NCI-H2081 treated with DMSO at 0.1 percent for 48 hours (cell line): ENCODE measurements at places on chromosomes 2 and 18.

GRCh38 chr2:233413559-233414272 is 59.4 kb downstream of the DGKD start:
- no peak for DNase-seq

GRCh38 chr2:111145103-111145760 is 24.5 kb downstream of the BCL2L11 start:
- DNase-seq: no peak

DNA sequence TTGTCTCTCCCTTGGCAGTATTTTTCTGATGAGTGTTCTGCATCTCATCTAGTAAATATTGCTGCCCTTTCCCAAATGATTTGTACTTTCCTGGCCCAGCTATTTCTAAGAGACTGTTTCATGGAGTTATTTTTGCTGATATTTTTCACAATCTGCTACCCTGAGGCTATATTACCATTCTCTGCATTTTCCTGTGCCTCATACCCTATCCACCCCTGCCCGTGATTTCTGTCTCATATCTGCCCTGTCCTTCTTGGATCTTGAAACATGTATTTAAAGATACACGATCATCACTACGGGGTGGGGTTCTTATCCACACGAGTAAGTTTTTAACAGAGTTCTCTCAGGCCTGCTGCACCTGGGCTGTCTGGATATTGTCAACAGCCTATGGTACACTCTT is 89.6 kb upstream of the EPAS1 start:
- no peak for DNase-seq

GRCh38 chr2:141927536-141927935 is 203.3 kb downstream of the LRP1B start:
- DNase-seq: no peak

- DNase-seq: no peak
Measured at GRCh38 chr2:232142049-232142448, 180.5 kb downstream of the DIS3L2 start.

DNA sequence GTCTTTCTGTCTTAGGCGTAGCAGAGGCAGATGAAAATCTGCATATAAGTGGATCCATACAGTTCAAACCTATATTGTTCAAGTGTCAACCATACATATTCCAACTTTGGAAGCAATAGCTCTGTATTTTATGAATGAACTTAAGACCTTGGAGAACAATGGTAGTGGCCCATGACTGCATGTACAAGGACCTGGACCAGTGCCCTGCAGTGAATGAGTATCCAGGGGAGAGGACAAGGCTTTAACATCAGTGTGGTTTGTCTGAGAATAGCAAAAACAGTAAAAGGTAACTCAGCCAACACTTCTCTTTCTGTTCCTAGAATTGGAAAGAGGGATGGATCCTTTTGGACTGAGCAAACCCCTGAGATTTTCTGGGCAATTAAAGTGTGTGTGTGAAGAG is 230.8 kb upstream of the LINC00305 start:
- no peak for DNase-seq

GRCh38 chr2:144946263-144946662 is 426.3 kb upstream of the ZEB2 start:
- no peak for DNase-seq

DNA sequence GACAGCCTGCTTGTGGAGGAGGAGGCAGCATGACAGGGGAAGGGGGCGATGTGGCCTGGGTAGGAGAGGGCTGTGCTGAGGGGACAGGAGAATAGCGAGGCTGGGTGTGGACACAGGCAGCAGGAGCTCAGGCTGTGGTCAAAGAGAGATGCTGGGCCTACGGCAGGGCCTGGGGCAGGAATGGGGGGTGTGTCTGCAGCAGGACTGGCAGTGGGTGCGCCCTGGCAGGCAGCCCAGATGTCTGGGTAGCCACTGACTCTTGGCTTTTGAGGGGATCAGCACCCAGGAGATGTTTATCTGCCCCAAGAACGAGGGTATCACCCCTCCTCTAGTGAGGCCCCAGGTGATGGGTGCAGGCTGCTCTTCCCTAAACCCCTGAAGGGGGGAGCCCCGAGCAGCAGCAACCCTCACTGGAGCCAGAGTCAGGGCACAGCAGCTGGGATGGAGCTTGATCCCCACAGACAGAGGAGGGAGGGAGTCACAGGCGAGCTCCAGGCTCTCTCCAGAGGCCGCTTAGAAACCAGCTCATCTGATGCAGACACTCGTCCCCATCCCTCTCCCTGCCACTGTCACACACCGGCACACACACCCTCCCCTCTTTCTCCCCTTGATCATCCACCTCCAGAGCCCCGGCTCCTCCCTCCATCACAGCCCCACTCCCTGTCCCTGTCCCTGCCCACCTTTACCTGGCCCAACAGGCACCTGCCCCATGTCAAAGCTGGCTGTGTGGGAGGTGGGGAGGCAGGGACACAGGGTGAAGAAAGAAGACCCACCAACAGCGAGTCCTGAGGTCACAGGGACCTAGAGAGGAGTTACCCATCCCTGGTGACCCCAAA is 29.8 kb upstream of the TNS1 start:
- no peak for DNase-seq

- DNase-seq: no peak
Measured at GRCh38 chr2:42953216-42953615, 160.8 kb upstream of the HAAO start.

GRCh38 chr2:19114754-19115231 is 243.6 kb downstream of the OSR1 start:
- DNase-seq: no peak

DNA sequence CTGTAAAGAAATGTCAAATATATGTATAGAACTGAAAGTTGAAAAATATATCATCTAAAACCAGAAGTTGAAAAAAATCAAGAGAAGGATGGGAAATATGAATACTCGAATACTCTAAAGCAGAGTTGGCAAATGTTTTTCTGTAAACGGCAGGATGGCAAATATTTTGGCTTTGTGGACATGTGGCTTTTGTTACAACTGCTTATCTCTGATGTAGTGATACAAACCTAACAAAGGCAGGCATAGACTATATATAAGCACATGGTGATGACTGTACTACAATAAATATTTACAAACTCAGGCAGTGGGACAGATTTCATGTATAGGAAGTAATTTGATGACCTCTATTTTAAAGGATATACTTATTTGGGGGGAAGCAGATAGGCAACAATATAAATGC is 224.6 kb upstream of the LRRTM4 start:
- DNase-seq: no peak

- DNase-seq: no peak
Measured at GRCh38 chr2:211730215-211730614, 808.4 kb downstream of the ERBB4 start.

DNA sequence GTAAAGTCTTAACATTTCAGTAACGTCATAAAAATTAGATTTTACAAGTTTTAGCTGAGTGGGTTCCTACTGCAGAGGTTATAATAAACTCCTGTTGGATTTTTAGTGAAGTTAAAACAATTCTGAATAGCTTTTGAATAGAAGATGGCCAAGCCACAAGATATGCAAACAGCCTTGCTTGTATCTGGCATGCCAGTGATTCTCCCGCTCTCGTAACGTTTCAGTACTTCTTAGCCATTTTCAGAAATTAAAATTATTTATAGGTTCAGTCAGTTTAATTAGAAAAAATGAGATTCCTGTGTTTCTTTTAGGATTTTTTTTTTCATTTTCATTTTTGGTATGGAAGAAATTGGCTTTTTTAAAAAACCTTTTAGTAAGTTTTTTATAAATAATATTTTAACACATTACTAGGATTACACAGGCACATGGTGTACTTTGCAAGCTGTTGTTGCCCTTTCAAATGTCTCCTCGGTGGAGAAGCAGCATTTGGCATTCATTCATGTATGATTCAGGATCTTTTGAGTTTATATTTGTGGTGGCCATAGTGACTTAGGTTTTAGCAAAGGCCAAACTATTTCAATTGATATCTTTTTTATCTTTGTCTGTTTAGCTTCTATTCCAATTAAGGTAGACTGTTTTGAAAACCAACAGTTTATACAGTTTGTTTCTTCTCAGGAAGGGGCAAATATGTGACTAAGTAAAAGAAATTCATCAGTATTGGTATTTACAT is 30.6 kb upstream of the RND3 start:
- no peak for DNase-seq

DNA sequence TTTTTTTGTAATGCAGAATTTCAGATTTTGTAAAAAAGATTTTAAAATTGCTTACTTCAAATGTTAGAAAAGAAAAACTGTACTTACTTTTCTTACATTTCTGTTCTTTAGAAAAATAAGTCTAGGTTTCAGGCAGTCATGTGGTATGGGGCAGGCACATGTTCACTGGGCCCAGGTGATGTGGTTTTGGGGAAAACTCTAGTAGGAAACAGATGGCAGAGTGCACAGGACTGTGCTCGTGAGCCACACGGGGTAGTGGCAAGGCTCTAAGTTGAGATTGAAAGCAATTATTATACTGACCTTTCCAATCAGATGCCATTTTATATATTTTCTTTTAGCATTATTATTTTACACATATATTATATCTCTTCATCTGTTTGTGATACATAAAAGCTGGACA is 1036.9 kb upstream of the TMEFF2 start:
- DNase-seq: no peak

DNA sequence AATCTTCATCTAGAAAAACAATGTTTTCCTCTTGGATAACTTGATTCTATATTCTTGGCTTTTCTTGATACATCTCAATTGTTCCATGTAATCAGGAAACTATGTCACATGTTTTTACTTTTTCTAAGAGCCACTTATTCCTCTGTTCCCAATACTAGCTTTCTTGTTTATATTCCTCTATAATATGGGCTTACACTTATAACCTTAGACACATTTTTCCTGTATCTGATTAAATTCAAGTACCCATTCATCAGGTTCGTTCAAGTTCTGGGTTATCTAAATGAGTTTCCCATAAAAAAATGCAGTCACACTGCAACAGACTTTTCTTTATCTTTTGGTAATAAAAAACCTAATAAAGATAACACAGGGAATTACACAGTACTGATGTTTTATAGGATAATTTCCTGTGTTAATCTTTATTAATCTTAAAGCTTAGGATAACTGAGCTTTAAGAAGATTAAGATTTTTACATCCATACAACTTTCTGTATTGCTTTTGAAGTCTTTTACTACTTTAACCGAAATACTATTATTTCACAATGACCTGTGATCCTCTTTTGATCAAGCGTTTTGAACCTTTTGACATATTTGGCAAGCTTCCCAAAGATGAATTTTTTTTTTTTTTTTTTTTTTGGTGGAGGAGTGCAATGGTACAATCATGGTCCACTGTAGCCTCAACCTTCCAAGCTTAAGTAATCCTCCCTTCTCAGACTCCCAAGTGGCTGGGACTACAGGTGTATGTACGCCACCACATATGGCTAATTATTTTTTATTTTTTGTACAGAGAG is 44.3 kb upstream of the C2orf66 start:
- DNase-seq: no peak

DNA sequence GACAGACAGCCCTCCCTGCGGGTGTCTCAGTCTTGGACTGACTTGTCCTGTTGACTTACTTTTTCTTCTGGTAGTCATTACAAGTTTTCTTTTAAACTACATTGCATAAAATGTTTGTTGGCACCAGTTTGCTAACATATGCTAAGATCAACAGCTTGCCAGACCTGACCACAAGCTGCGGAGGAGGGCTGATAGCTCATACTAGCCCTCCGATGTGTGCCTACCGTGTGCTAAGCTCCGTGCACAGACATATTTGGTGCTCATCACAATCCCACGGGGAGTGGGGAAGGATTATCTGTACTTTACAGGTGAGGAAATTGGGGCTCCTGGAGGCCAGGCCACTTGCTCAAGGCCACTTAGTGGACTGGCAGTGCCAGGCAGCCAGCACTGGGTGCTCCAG is 72.8 kb upstream of the YPEL5 start:
- no peak for DNase-seq

DNA sequence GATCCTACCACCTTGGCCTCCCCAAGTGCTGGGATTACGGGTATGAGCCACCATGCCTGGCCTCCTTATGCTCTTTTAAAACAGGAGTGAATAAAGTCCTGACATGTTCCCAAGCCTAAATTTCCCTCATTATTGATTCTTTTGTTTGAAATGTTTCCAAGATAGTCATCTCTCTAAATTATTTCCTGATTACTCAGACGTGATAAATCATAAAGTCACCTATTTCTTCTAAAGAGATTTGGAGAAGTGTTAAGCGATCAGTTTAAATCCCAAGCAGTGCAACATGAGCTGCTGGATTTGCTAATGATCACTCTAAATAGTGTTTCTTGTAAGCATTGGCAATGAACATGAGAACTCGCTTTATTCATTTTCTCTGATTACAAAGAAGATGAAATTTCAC is 51.8 kb downstream of the PMAIP1 start:
- DNase-seq: no peak

GRCh38 chr2:222711315-222711940 is 40.0 kb downstream of the MOGAT1 start:
- no peak for DNase-seq

DNA sequence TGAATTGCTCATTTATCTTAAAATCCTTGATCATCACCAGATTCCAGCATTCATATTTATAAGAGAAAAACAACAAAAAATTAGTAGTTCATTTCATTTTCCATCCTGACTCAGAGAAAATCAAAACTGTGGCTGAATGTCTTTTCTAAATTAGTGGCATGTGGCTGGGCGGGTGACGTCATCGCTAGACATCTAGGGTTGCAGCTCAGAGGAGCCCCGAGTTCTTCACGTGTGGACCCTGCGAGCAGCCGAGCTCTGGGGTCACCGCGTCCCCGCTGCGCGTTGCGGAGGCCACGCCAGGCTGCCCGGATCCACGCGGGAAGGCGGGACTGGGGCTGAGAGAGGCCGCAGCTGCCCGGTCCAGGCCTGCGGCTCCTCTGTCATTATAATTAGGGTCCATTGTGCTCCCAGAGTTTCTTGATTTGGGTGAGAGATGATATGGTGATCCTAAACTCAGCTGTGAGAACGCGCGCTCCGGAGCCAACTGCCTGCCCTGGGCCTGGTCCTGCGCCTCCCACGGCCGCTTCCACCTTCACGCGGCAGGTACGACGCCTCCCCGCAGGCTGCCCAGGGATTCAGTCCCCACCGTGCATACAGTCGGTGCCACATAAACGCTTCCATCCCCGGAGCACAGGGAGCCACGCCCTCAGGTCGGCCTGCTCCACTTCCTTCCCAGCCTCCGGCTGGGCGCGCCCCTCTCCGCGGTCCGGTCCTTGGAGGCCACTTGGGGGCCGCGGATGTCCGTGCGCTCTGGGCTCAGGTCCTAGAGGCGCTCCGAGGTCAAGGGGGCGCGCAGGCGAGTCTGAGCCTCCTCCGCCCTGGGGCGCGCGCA is 56.5 kb downstream of the TMEM18 start:
- no peak for DNase-seq

DNA sequence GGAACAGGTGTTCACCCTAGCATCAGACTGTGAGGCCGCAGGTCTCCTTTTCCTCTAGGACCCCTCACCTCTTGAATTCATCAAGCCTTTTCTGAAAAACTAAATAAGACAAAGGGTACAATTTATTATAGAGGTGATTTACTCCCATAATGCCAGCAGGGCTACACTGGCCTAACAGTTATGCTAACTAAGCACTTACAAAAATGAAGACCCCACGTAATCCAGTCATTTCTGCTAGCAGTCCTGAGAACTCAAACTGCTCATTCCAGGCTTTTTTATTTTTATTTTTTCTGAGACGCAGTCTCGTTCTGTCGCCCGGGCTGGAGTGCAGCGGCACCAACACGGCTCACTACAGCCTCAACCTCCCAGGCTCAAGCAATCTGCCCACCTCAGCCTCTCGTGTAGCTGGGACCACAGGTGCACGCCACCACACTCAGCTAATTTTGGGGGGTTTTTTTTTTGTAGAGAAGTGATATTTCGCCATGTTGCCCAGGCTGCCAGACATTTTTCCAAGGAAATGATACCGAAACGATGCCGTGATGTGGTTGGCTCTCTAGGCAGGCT is 14.2 kb downstream of the CAPG start:
- no peak for DNase-seq
